ENCODE measurements at places on chromosomes 6 and 20. TPM values are rescaled to one million over a fixed set of nuclear protein-coding genes. Genes with fewer than 3 reads are reported as not detected.

Gene AKAP12
- 43.4 TPM for total RNA-seq

Gene SRSF3
- 112 TPM for total RNA-seq

Gene FOXC1
- 3.0 TPM for total RNA-seq

Gene ATP6V1G2
- total RNA-seq = 1.2 TPM

Gene SEL1L2
- not detected for total RNA-seq

Gene DDRGK1
- total RNA-seq = 39.4 TPM

Gene NOTCH4
- 2.0 TPM for total RNA-seq

Gene ADGRF1
- not detected for total RNA-seq

Gene FAM83C
- not detected for total RNA-seq

Gene MAPK14
- total RNA-seq = 36.7 TPM

Gene MOG
- not detected for total RNA-seq

Gene HCK
- not detected for total RNA-seq

Gene OR2H2
- not detected for total RNA-seq

Gene BMP7
- not detected for total RNA-seq

Gene MLIP
- 0.59 TPM for total RNA-seq

Gene KCNG1
- total RNA-seq = 51.0 TPM

Gene GPLD1
- 0.15 TPM for total RNA-seq

Gene ZBTB2
- total RNA-seq = 7.7 TPM

Gene PPIL1
- 35.5 TPM for total RNA-seq

Gene SAMD3
- not detected for total RNA-seq

Gene ITPR3
- total RNA-seq = 24.5 TPM

Gene SMLR1
- total RNA-seq = not detected

Gene NKAIN2
- not detected for total RNA-seq
